ENCODE measurements at places on chromosomes 13 and 19. TPM values are rescaled to one million over a fixed set of nuclear protein-coding genes. Genes with fewer than 3 reads are reported as not detected.

GRCh38 chr19:42577016-42577415 is 17.7 kb downstream of the CEACAM8 start:
- peak; percentile 18 for DNase-seq
- H3K4me3 ChIP-seq: no peak overlapping the region
- H3K4me1 ChIP-seq: no peaks in the 10 kb centered on the region
- peak overlapping the region; percentile 64 for H3K27ac ChIP-seq
- no peaks in the 10 kb centered on the region for H3K36me3 ChIP-seq

DNA sequence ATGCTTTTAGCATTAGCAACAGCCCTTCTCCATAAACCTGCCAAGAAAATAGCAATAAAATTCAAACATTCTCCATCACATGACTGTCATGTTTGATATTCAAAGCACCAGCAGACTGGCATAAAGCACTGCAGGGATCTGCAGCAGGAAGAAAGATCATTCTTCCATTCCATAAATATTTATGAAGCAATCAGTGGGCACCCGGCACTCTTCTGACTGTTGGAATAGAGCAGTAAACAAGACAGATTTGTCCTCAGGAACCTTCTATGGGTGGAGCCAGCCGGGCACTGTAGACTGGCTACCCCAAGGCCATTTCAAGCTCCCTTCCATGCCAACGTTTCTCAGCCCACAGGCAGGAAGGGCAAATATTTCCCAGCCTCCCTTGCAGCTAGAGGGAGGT is 25.5 kb downstream of the PLA2G4C start:
- no peak for DNase-seq
- no peaks in the 10 kb centered on the region for H3K27me3 ChIP-seq
- H3K4me1 ChIP-seq: no peaks in the 10 kb centered on the region
- no peak overlapping the region for H3K27ac ChIP-seq

GRCh38 chr13:113564331-113565023 is 20.1 kb upstream of the TFDP1 start:
- no peaks in the 10 kb centered on the region for H3K36me3 ChIP-seq

DNA sequence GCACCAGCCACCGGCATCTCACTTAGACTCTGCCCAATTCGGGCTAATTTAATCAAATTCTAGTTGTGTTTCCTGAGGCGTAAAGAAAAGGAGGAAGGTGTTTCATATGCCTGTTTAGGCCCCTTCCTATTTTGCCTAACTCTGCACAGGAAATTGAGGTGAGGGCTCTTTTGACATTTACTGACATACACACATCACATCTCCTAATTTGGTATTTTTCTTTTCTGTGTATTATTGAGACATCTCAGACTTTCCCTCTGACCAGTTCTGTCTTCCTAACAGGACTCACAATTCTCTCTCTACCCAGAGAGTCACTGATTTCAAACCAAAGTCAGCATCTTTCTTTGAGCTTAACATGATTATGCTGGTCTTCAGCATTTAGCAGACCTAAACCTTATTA is 7.9 kb downstream of the CEACAM3 start:
- H3K27ac ChIP-seq: no peak overlapping the region
- H3K27me3 ChIP-seq: no peaks in the 10 kb centered on the region
- no peak overlapping the region for H3K4me3 ChIP-seq

RASGRP4 gene
- polyA plus RNA-seq: not detected

ACER1 gene
- polyA plus RNA-seq: not detected

BICRA gene
- polyA plus RNA-seq: 3.4 TPM

LHB gene
- not detected for polyA plus RNA-seq

IZUMO2 gene
- polyA plus RNA-seq: not detected

All from hepatocyte (in vitro differentiated cells).